ENCODE measurements at places on chromosomes 6 and 20. TPM values are rescaled to one million over a fixed set of nuclear protein-coding genes. Genes with fewer than 3 reads are reported as not detected.

Gene ACTL10
- total RNA-seq = 2.6 TPM

Gene DEFB132
- total RNA-seq = not detected

Gene POPDC3
- not detected for total RNA-seq

Gene MICB
- total RNA-seq = 4.1 TPM

Gene STX7
- 64.0 TPM for total RNA-seq

GRCh38 chr6:11467364-11467763 lies 70.2 kb upstream of the TMEM170B start:
- DNase-seq = no peak

DNA sequence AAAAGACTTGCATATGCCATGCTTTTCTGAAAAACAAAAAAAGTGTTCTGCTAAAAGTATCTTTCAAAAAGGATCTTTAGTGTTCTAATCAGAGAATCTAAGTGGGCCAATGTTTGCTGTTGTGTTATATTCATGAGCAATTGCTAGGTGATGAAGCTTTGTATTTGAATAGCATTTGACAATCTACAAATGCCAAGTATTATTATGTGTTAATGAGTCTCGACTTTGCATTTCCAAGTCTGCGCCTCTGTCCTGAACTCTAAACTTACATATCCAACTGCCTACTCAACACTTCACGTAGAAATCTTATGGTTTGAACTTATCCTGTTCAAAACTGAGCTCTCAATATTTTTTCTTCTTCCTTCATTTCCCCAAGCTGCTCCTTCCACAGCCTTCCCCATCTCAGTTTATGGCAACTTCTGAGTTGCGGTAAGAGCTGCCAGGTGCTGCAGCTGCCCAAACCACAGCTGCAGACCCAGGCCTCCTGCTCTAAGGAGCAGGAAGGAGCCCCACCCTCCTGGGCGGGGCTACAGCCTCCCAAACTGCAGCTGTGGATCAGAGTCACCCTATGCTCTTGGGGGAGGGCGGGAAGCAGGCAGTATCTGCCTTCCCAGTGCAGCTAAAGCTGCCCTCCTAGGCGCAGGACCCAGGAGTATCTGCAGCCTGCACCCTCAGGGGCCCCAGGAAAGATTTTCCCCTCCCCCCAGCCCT lies 16.7 kb upstream of the MAK start:
- DNase-seq = no peak

DNA sequence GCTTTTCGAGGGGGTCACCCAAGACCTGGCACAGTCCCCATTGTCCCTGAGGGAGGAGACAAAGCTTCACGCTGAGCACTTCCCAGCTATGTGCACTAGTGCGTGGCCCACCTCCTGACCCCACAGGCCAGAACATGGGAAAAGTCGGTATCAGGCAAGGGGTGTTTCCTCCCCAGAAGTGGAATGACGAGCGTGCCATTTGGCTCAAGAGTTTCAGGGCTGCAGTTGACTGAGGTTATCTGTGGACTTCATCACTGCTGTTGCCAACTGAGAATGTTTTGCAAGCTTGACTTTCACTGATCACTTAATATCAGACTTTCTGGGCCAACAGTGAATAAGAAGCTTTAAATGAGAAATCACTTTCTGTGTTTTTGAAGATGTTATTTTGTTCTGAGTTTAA lies 137.0 kb upstream of the AFDN start:
- DNase-seq = no peak

DNA sequence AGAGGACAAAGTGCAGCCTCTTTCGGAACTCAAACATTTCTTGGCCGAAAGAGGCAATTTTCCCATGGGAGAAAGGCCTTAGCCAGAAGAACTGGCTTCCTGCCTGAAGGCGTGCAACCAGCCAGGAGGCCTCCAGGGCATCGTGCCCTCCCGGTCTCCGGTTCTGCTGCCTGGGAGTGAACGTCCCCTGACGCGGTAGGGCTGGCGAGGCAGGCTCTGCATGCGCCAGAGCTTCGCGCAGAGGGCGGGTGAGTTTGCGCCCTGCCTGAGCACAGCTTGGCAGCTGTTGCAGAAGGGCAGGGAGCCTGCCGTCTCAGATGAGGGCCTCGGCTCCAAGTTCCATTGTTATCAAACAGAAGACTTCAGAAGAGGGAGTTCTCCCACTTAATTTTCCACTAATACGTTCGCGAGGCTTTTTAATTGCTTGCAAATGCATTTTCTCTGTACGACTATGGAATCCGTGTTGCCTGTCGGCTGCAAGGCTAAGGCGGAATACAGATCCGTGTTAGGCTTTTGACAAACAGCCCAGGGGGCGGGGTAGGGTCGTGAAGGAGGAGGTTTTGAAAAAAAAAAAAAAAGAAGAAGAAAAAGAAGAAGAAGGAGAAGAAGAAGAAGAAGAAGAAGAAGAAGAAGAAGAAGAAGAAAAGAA lies 5.5 kb upstream of the TFAP2D start:
- no peak for DNase-seq

GRCh38 chr6:7721649-7722048 lies 4.2 kb upstream of the BMP6 start:
- DNase-seq = no peak

GRCh38 chr6:137743493-137743892 lies 123.6 kb upstream of the TNFAIP3 start:
- no peak for DNase-seq

Gene SPDEF
- total RNA-seq = not detected

DNA sequence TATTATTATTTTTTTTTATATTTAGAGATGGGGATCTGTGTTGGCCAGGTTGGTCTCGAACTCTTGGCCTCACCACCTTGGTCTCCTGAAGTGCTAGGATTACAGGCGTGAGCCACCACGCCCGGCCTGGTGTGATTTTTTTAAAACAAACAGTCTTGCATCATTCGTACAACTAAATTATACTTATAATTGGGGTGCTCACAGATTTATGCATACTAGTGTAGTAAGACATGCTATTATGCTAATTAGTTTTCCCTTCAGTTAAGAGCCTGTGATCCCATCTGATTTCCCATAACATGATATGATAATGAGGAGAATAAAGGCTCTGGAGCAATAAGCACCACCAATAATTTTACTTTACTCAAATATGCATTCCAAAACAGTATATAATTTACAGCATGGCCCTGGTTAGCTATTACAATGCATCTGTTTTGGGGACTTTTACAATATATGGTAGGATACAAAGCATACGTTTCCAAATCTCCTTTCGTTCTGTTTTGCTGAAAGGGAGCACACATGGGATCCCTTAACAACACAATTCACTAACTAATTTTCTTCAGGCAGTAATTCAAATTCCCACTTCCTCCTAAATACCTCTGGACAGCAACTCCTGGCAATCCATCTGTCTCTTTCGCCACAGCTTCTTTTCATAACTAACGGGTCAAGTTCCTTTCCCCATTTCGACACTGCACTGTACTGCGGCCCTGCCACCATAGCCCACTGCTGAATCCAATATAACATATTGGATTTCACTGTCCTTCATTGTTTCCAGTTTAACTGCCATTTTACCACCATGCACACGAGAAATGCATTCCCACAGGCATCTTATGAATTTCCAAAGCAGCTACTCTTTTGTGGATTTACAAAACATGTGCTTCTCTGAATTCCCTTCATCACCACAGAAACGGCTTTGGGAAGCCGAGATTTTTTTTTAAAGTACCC lies 1.7 kb downstream of the NUDT3 start:
- DNase-seq = no peak

Gene PDYN
- total RNA-seq = not detected

- DNase-seq = peak; percentile 36
These were observed 534 bp downstream of the ZNF76 start for GRCh38 chr6:35259948-35260590.

Gene ANKRD66
- not detected for total RNA-seq

Gene TMEM217
- total RNA-seq = 6.2 TPM

GRCh38 chr20:61986762-61987321 lies 78.8 kb downstream of the TAF4 start:
- DNase-seq = no peak

Data from thoracic aorta (tissue), 2 donors.